ENCODE measurements at places on chromosomes 12 and 14.
A peak's percentile ranks its signal among the peaks of the same experiment; 100 is the strongest.

DNA sequence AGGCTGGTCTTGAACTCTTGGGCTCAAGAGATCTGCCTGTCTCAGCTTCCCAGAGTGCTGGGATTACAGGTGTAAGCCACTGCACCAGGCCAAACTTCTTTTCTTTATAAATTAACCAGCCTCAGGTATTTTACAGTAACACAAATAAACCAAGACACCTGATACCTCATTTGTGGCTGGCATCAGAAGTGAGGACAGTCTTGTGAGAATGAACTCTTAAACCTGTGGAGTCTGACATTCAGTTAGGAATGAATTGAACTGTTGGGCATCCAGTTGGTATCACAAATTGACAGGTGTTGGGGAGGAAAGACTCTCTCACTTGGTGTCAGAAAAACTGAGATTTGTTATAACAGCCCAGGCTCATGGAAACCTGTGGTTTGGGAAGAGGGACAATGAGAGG, 120.5 kb downstream of the DENND5B start:
- no peak for DNase-seq

- no peak for DNase-seq
These were observed 21.4 kb upstream of the HECTD1 start for GRCh38 chr14:31229009-31229408.

- DNase-seq, result no peak
These were observed 13.7 kb downstream of the APPL2 start for GRCh38 chr12:105222284-105222655.

- DNase-seq, result no peak
These were observed 365.7 kb downstream of the RPS29 start for GRCh38 chr14:49220492-49220891.

- no peak for DNase-seq
These were observed 48.5 kb downstream of the ADGRD1 start for GRCh38 chr12:131002216-131002631.

DNA sequence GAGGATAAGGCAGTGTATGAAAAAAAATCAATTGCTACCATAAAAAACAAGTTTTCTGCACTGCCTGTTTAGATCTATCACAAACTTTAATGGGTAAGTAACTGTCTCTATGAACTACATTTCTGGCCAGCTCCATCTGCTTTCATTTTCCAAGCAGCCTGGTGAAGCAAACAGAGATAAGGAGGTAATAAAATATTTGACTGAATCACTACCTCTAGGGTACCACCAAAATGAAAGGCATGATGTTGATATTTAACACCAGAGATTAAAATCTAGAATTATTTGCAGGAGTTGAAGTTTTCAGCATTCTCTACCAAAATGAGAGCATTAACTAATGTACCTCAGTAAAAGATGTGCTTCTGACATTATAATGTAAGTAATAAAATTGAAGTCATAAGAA, 863.5 kb upstream of the MGAT4C start:
- DNase-seq, result no peak

GRCh38 chr12:118446247-118446646, 69.9 kb downstream of the SUDS3 start:
- no peak for DNase-seq

DNA sequence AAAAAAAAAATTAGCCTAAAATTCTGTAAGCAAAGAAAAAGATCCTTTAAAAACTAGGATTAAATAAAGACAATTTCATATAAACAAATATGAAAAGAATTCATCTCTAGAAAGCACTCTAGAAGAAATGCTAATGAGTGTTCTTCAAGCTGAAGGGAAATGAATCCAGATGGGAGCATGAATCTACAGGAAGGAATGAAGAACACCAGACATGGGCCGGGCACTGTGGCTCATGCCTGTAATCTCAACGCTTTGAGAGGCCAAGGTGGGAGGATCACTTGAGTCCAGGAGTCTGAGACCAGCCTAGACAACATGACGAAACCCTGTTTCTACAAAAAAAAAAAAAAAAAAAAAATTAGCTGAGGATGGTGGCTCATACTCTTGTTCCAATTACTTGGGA, 297.2 kb downstream of the FBXL14 start:
- DNase-seq, result no peak

- DNase-seq, result no peak
These were observed 40.5 kb upstream of the DDX11 start for GRCh38 chr12:31033146-31033545.

- DNase-seq, result no peak
These were observed 297.1 kb downstream of the PDZRN4 start for GRCh38 chr12:41485203-41485602.

GRCh38 chr12:120933786-120934185, 29.6 kb upstream of the SPPL3 start:
- DNase-seq, result no peak

DNA sequence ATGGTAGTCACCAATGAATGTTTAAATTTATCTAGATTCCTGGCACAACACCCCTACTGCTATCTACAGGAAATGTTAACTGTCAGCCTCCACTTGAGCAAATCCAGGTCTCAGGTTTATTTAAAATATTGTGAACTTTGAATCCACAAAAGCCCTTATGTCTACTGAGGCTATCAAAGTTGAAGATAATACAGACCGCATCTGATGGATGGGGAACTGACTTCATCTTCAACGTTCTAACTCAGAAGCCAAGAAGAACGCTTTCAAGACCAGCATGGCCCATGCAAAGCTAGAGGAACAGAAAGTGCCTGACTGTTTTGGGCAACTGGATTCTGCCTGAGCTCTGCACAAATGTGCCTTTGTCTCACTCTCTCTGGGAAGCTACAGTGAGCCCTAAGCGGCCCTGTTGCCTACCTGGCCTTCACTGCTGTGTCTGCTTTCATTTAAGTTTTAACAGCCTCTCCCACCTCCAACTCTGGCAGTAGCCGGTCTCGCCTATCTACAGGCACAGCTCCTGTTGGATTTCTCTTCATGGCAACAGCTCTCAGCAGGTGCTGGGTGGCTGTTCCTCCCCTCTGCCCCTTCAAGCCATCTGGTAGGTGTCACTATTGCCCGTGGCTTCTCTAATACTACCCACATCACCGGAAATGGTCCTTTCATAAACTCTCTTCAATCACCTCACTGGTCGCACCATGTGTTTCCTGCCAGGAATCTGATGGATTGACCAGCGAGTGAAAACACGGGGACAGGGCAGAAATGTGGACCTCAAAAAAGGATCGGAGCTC, 112.1 kb upstream of the OVCH1 start:
- no peak for DNase-seq

DNA sequence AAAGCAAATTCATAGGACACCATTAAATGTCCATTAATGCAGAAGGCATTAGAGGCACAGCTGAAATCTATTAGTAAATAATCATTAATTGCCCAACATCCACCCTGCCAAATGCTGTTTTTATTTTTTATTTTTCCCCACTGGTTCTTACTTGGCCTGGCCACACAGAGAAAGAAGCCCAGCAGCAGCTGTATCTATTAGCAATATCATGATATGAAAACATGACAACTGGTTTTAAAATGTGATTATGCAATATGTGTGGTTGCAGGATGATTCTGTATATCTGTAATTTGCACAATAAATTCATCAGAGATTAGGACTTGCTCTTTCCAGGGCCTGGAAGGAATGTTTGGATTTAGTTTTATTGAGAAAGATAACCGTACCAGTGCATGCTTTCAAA, 44.9 kb downstream of the SIX6 start:
- no peak for DNase-seq

DNA sequence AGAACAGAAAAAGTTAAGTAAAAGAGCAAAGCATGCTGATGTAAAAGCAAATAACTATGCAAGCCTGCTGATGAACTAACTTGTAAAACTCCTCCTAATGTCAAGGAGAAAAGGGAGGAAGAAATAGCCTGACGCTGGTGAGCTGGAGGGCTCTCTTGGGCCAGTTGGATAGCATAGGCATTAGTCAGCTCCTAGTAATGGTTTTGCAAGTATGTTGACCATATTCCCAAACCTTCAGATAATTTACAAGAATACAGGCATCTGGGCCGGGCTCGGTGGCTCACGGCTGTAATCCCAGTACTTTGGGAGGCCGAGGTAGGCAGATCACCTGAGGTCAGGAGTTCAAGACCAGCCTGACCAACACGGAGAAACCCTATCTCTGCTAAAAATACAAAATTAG, 871.4 kb downstream of the C12orf50 start:
- DNase-seq, result no peak

GRCh38 chr14:68594737-68595380, 198.0 kb downstream of the ZFP36L1 start:
- no peak for DNase-seq

DNA sequence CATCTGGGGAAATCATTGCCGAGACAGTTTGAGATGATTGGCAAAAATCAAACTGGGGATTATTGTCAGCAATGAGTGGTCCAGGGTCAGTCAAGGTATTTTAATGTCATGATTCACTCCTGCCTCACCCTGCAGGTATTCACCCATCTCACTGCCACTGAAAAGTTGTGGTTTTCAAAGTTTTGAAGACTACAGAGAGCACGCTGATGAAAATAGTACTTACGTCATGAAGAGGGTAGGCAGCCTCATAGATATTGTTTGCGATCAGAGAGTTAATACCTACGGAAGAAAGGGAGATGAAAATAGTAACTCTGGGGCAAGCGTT, 138.0 kb downstream of the ANO2 start:
- DNase-seq, result no peak

DNA sequence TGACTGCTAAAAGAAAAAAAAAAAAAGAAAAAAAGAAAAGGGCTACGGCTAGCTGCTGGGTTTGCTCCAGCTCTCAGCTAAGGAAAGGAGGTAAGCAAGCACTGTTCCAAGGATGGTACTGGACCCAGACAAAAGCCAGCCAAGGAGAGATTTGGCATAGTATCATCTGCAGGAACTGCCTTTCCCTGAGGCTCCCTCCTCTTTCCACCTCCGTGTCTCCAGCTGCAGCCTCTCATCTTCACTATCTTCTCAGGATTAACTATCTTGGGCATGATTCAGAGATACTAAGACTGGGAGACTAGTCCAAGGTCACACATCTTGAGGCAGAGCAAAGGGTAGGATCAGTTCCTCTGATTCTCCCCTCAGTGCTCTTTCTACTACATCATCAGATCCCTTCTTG, 6.0 kb downstream of the KITLG start:
- no peak for DNase-seq

DNA sequence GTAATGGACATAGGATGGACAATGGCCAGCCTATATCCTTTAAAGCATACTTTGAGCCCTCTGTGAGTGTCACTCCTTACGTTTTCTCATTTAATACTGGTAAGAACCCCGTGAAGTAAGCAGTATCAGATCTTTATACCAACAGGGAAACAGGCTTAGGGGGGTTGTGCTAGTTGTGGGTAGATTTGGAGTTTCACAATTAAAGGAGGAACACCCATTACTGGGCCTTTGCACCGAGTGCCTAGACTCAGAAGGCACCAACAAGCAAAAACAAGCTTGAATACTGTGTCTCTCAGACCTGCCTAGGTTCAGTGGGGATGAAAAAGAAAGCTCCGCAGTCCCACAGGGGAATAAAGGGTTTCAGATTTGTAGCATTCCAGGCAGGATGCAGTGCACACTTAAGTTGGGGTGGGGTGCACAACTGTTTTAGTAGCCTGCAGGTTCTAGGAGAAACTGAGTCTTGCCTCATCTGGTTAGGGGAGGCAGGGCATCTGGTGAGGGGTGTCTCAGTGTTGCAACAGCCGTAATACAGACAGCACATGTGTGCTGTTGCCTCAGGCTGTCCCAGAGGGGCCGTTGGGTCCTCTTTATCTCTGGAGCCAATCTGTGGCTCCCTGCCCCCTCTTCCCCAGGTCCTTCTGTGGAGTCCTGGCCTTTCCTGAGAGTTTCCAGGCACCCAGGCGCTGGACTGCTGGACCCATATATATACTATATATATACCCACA, 51.2 kb downstream of the IRAK3 start:
- no peak for DNase-seq

- DNase-seq, result no peak
These were observed 52.3 kb upstream of the KCNA5 start for GRCh38 chr12:4991373-4991772.

DNA sequence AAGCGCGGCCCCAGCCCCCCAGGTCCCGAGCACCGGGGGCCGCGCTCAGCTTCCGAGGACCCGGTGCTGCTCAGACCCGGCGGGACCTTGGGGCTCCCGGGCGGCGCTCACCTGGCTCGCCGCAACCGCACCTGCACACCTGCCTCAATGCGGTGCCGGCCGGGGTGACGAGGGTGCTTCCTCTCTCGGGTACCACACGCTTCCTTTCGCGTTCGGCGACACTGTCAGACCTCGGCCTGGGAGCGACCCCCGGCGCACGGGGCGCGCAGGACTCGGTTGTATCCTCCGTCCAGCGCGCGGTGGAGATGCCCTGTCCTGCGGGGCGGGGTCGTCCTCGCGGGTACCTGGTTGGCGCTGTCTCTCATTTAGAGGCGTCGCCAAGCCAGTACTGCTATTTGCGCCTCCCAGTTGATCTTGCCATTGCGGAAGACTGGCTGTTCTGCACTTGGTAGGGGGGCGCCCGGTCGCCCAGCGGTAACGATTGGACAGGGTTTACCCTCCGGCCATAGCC, 718 bp downstream of the PACS2 start:
- peak; percentile 50 for DNase-seq

GRCh38 chr12:93708952-93709351, 31.8 kb downstream of the CRADD start:
- no peak for DNase-seq

GRCh38 chr14:71430678-71431376, 501.4 kb upstream of the RGS6 start:
- no peak for DNase-seq

GRCh38 chr14:75230140-75230792, 48.4 kb upstream of the FOS start:
- DNase-seq, result peak; percentile 66

- DNase-seq, result no peak
These were observed 79.0 kb downstream of the PLCZ1 start for GRCh38 chr12:18658829-18659228.

GRCh38 chr12:121301876-121302275, 5.4 kb upstream of the CAMKK2 start:
- DNase-seq, result no peak

GRCh38 chr12:29242921-29243431, 93.9 kb downstream of the FAR2 start:
- DNase-seq, result no peak

DNA sequence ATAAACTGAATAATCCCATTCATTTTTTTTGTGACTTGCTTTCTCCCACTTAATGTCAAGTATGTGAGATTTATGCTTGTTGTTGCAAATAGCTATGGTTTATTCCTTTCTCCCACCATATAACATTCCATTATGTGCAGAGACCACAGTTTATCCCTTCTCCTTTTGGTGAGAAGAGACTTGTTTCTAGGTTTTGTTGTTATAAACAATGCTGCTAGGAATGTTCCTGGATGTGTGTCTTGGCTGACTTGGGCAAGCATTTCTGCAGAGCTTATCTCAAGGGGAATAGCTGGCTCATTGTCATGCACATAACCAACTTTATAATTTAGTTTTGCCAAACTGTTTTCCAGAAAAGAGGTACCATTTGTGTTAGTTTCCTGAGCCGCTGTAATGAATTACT, 47.6 kb upstream of the PPP1CC start:
- DNase-seq, result no peak
